ENCODE measurements at places on chromosomes 16 and 17. TPM values are rescaled to one million over a fixed set of nuclear protein-coding genes. Genes with fewer than 3 reads are reported as not detected.
A peak's percentile ranks its signal among the peaks of the same experiment; 100 is the strongest.

The NACA2 gene
- not detected for total RNA-seq

- no peak overlapping the region for H3K4me3 ChIP-seq
- H3K27me3 ChIP-seq: no peaks in the 10 kb centered on the region
- no peak overlapping the region for H3K27ac ChIP-seq
- H3K4me1 ChIP-seq: peaks cover 16% of the 10 kb centered on the region
Observed at GRCh38 chr17:46810837-46811236, 7.7 kb downstream of the WNT3 start.

The HBA1 gene
- 1.1 TPM for total RNA-seq

DNA sequence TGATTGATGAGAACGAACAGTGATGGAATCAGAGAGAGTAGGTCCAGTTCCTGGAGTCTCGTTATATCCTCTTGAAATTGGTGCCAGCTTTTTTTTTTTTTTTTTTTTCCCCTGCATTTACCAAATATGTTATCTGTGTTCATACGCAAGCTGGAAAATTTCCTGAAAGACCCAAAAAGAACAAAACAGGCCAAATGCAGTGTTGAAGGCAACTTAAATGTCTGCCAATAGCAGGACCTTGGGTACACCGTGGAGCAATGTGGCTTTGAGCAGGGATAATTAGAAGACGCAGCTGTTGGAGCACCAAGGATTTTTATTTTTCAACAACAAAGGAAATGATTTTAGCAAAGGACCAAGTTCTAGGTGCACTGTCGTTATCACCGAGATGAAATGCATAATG is 105.0 kb downstream of the ABCC6 start:
- peaks cover 34% of the 10 kb centered on the region for H3K36me3 ChIP-seq
- H3K27ac ChIP-seq: no peak overlapping the region
- no peak for DNase-seq
- H3K4me3 ChIP-seq: no peak overlapping the region
- no peaks in the 10 kb centered on the region for H3K27me3 ChIP-seq

- H3K4me1 ChIP-seq: peaks cover 11% of the 10 kb centered on the region
- H3K36me3 ChIP-seq: no peaks in the 10 kb centered on the region
- no peaks in the 10 kb centered on the region for H3K27me3 ChIP-seq
- no peak for DNase-seq
Observed at GRCh38 chr17:65584604-65585521, 23.4 kb upstream of the AXIN2 start.

GRCh38 chr16:89971495-89972243 is 23.1 kb downstream of the DEF8 start:
- H3K4me3 ChIP-seq: peak overlapping the region; percentile 96
- H3K27me3 ChIP-seq: no peaks in the 10 kb centered on the region
- H3K4me1 ChIP-seq: peaks cover 6% of the 10 kb centered on the region

GRCh38 chr16:68447653-68448359 is 502 bp downstream of the SMPD3 start:
- H3K27ac ChIP-seq: peak overlapping the region; percentile 76
- H3K4me1 ChIP-seq: no peaks in the 10 kb centered on the region
- peaks cover 41% of the 10 kb centered on the region for H3K27me3 ChIP-seq

DNA sequence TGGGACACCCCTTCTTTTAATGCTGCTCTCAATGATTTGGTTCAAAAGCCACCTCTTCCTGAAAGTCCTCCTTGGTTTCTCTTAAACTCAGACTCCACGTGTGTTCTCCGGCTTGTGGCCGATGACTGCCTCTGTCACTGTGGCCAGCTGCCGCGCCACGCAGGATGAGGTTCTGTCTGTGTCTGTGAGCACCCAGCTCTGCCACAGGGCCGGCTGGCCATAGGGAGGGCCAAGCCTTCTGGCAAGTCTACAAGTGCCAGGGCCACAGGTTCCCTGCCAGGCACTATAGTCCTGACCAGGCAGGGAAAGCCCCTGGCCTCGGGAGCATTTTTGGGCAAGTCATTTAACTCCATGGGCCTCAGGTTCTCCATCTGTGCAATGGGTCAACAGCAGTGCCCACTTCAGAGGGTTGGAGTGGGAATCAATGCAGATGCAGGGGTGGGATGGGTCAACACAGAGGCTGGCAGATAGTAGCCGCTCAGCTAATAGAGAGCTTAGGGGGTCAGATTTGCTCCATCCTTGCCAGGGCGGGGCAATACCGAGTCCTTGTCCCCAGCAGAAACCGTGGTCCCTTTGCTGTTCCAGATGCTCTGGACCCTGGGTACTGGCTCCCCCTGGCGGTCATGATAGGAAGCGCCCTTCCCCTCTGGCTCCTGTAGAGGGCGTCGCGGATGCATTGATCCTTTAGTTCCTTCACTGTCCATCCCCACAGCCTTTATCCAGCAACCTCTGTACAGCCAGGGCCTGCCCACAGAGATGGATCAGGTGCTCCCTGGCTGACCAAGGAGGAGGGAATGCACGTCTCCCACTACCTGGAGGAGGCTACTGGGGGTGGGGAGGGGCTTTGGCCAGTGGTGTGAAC is 19.3 kb upstream of the ADGRG3 start:
- H3K27ac ChIP-seq: no peak overlapping the region
- H3K4me1 ChIP-seq: no peaks in the 10 kb centered on the region
- peak; percentile 97 for DNase-seq
- no peaks in the 10 kb centered on the region for H3K27me3 ChIP-seq

The C16orf74 gene
- total RNA-seq: 3.6 TPM

The ARHGDIG gene
- total RNA-seq: 6.8 TPM

DNA sequence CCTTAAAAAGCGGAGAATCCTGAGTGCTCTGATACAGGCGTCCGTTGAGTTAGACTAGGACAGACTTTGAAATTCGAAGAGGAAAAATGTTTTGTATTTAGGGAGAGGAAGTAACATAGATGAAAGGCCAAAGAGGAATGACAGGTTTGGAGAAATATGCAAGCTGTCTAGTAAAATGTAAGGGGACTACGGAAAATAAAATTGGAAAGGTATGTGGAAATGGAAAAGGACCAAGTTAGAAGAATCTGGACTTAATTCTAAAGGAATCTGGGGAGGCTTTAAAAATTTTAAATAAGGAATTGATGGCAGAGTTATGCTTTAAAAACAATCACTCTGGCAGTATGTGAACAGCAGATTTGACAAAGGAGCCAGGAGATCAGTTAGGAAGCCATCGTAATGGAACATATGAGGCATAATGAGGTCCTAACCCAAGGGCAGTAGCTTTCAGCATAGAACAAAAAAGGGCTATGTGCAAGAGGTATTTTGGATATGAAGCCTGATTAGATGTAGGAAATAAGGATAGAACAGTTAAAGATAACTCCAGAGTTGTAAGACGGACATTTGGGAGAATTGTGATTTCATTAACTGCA is 38.3 kb downstream of the CYB561 start:
- H3K4me1 ChIP-seq: no peaks in the 10 kb centered on the region
- no peaks in the 10 kb centered on the region for H3K27me3 ChIP-seq
- H3K27ac ChIP-seq: no peak overlapping the region
- H3K36me3 ChIP-seq: no peaks in the 10 kb centered on the region

GRCh38 chr17:18159551-18160120 is 24.0 kb upstream of the ALKBH5 start:
- no peaks in the 10 kb centered on the region for H3K36me3 ChIP-seq
- H3K4me3 ChIP-seq: no peak overlapping the region
- H3K27me3 ChIP-seq: no peaks in the 10 kb centered on the region
- H3K27ac ChIP-seq: no peak overlapping the region
- no peaks in the 10 kb centered on the region for H3K4me1 ChIP-seq

- no peak overlapping the region for H3K27ac ChIP-seq
- H3K4me3 ChIP-seq: no peak overlapping the region
- H3K4me1 ChIP-seq: no peaks in the 10 kb centered on the region
Observed at GRCh38 chr16:6165330-6165979, 1067.9 kb upstream of the EEF2KMT start.

DNA sequence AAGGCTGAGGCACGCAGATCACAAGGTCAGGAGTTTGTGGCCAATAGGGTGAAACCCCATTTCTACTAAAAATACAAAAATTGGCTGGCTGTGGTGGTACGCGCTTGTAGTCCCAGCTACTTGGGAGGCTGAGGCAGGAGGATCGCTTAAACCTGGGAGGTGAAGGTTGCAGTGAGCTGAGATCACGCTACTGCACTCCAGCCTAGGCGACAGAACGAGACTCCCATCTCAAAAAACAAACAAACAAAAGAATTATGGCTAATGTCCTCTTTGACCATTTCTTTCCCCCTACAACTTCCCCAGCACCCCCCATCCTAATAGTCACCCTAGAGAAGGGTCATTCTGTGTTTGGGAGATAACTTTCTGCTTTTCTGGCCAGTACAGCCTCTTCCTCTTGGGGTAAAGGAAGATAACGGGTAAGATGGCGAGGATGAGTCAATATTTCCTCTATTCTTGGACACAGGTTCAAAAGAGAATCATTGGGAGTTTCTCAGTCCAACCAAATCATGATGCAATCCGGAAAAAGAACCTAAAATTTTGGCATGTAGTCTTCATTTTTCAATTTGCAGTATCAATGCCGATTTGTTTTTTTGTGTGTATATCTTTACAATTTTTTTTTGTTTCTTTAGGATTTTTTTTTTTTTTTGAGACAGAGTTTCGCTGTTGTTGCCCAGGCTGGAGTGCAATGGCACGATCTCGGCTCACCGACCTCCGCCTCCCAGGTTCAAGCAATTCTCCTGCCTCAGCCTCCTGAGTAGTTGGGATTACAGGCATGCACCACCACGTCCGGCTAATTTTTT is 107.6 kb upstream of the MED13 start:
- no peaks in the 10 kb centered on the region for H3K36me3 ChIP-seq
- no peak overlapping the region for H3K27ac ChIP-seq
- H3K4me3 ChIP-seq: no peak overlapping the region
- no peak for DNase-seq

- H3K4me3 ChIP-seq: no peak overlapping the region
- H3K27ac ChIP-seq: peak overlapping the region; percentile 57
- H3K27me3 ChIP-seq: no peaks in the 10 kb centered on the region
- H3K36me3 ChIP-seq: peaks cover 3% of the 10 kb centered on the region
- DNase-seq: peak; percentile 66
Observed at GRCh38 chr17:81338274-81339190, 43.4 kb upstream of the SLC38A10 start.

- no peak overlapping the region for H3K27ac ChIP-seq
- H3K4me1 ChIP-seq: no peaks in the 10 kb centered on the region
- no peak overlapping the region for H3K4me3 ChIP-seq
- DNase-seq: no peak
Observed at GRCh38 chr17:78844301-78845005, 3.8 kb upstream of the USP36 start.

The ERN2 gene
- 1.2 TPM for total RNA-seq

DNA sequence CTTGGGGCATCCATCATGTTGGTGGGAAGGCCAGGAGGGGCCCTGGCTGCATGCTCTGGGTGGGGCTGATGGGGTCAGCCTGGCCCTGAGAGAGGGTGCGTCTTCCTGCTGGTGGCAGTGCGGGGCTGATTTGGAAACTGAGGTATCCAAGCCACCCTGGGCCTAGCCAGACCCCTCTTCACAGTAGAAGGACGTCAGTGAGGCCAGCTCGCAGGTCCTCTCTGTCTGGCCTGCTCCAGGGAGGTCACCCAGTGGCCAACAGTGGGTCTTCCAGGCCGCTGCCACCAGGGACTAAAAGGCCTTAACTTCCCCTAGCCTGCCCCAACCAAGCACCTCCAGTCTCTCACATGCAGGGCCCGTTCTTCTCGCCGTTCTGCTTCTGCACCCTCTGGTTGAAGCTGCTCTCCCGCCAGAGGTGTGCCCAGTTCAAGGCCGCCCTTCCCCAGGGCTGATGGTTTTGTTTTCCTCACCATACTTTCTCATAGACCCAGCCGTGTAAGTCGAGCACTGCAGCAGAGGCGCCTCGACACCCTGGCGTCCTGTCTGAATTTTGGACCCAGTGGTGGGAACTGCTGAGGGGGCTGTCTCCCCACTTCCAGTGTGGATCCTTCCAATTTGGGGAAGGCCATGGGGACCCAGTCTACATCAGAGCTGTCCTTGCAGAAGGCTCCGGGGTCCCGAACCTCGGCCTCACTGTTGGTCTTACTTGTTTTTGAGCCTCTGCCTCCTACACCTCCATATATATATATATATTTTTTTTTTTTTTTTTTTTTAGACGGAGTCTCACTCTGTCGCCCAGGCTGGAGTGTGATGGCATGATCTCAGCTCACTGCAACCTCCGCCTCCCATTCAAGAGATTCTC is 42.9 kb upstream of the CDC42EP4 start:
- no peaks in the 10 kb centered on the region for H3K36me3 ChIP-seq
- H3K4me1 ChIP-seq: peaks cover 16% of the 10 kb centered on the region
- H3K27ac ChIP-seq: no peak overlapping the region
- H3K27me3 ChIP-seq: no peaks in the 10 kb centered on the region

The VASN gene
- total RNA-seq: 10.4 TPM

The AURKB gene
- 91.9 TPM for total RNA-seq

The SRCIN1 gene
- total RNA-seq: 2.9 TPM

DNA sequence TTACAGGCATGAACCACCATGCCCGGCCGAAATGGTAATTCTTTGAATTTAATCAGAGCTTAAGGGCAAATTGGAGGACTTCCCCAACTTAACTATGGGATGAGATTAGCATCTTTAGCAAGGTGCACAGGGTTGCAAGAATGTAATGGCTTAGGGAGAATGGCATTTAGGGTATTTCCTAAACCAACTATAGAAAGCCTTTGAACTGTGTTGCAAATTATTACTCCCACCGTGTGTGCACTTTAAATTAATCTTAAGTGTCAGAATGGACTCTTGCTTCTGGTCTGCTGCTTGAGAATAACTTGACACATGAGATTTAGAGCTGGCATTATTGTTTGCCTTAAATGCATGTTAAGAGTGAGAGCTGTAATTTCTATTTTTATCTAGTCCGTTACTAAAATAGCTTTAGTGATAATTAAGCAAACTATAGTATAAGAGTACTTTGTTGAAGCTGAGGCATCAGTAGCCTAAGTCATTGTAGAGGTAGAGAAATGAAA is 59.8 kb downstream of the TUBD1 start:
- no peak for DNase-seq
- H3K4me1 ChIP-seq: peaks cover 9% of the 10 kb centered on the region
- no peak overlapping the region for H3K27ac ChIP-seq
- no peak overlapping the region for H3K4me3 ChIP-seq

- peaks cover 11% of the 10 kb centered on the region for H3K27me3 ChIP-seq
- DNase-seq: no peak
- H3K36me3 ChIP-seq: no peaks in the 10 kb centered on the region
- no peak overlapping the region for H3K27ac ChIP-seq
- H3K4me3 ChIP-seq: no peak overlapping the region
Observed at GRCh38 chr16:88430185-88430523, 22.9 kb upstream of the ZFPM1 start.

DNA sequence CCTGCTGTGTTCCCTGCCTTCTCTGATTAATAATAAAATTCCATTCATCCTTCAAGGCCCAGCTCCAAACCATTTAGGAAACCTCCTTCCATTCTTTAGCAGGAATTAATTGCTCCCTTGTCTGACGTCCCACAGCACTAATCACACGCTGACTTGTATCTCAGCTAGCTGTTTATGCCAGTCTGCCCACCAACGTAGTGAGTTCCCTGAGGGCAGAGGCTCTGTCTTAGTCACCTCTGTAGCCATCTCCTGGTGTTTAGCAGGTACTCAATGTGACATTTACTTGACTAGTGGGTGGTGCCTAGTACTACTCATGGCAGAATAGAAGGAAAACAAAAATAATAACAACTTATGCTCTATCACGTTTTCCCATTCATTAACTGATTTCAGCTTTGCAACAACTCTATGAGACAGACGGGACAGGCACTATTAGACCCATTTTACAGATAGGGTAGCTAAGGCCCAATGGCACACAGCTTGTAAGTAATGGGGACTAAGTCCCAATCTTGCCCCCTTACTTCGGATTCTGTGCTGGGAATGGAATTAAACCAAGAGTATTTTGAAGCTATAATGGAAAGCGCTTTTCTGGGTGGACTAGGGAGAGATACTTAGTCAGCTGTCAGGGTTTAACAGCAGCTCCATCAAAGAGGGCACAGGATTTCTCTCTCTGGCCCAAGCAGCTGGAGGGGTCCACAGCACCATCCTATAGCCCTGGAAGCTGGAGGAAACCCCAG is 931 bp upstream of the WIPF2 start:
- H3K4me1 ChIP-seq: no peaks in the 10 kb centered on the region
- no peak for DNase-seq
- H3K27me3 ChIP-seq: no peaks in the 10 kb centered on the region
- H3K4me3 ChIP-seq: peak overlapping the region; percentile 79
- H3K27ac ChIP-seq: peak overlapping the region; percentile 84

Measured in endodermal cell (in vitro differentiated cells).